ENCODE measurements at places on chromosomes 3 and 15.

- DNase-seq: no peak
Observed at GRCh38 chr3:53166206-53166605, 5.2 kb downstream of the PRKCD start.

- DNase-seq: no peak
Observed at GRCh38 chr3:138012526-138012925, 2.6 kb downstream of the CLDN18 start.

DNA sequence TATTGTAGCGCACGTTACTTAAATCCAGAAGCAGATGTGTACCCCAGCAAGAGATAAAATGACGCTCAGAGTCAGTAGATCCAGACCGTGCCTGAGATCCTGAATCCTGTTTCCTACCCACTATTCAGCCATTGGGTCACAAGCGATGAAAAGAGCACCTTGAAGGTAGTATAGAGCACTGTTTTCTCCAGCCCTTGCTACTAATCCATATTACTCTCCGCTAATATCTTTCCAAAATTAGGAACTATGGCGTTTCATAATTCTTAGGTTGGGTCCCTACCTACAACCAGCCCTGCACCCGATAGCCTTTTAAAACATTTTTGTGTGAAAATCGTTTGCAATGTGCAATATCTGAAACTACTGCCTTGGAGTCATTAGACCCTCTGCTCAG, 596 bp downstream of the BTD start:
- no peak for DNase-seq

GRCh38 chr3:185549122-185549521, 3.3 kb downstream of the LIPH start:
- DNase-seq: no peak

GRCh38 chr3:105956306-105956705, 87.5 kb upstream of the CBLB start:
- no peak for DNase-seq

GRCh38 chr3:13264468-13264795, 155.7 kb downstream of the NUP210 start:
- no peak for DNase-seq

GRCh38 chr3:66372681-66373350, 128.0 kb downstream of the LRIG1 start:
- DNase-seq: peak; percentile 59

- DNase-seq: no peak
Observed at GRCh38 chr15:79067969-79068368, 22.6 kb downstream of the RASGRF1 start.

- DNase-seq: no peak
Observed at GRCh38 chr3:107394502-107394901, 17.3 kb downstream of the CCDC54 start.

DNA sequence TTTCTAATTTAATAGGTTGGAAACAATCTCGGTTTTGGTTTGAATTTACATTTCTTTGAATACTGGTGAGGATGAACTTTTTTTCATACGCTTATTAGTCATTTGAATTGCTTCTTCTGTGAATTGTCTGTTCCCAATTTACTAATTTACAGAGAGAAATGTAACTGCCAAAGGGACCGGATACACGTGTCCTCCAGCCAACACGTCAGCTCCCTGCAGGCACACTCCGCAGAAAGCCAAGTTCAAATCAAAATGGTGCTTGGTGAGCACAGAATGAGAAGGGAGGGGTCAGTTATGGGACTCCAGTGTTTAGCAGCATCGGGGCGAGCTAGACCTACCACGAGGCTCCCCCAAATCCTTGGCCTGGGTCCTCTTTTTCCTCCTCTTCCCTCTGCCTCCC, 10.8 kb upstream of the TSEN2 start:
- peak; percentile 38 for DNase-seq

DNA sequence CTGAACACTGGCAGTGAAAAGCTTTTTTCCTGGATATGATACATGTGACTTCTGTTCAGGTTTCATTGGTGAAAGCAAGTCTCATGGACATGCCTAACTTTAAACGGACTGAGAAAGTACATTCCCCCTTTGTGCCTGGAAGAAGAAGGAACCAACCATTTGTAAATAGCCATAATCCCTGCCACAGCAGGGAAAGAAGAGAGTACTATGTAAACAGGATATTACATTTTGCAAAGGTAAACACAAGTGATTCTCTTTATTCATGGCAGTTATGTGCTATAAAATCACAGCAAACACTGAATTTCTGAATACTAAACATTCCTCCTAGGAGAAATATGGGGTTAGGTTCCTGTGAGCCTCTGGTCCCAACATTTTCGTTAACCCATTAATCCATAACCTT, 46.8 kb downstream of the PRICKLE2 start:
- DNase-seq: no peak

DNA sequence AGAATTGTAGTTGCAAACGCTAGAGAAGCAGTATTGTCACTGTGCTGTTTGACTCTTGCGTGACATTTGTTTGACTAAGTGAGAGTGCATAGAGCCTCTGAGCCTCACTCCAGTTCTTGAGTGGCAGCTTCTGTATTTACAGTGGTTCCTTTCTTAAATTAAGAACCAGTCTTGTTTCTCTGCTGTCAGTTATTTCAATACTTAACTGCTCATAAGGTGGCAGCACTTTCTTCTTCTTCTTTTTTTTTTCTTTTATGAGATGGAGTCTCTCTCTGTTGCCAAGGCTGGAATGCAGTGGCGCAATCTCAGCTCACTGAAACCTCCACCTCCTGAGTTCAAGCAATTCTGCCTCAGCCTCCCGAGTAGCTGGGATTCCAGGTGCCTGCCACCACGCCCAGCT, 372.1 kb downstream of the LPP start:
- no peak for DNase-seq

GRCh38 chr3:20924646-20925385, 738.8 kb upstream of the SGO1 start:
- DNase-seq: no peak

DNA sequence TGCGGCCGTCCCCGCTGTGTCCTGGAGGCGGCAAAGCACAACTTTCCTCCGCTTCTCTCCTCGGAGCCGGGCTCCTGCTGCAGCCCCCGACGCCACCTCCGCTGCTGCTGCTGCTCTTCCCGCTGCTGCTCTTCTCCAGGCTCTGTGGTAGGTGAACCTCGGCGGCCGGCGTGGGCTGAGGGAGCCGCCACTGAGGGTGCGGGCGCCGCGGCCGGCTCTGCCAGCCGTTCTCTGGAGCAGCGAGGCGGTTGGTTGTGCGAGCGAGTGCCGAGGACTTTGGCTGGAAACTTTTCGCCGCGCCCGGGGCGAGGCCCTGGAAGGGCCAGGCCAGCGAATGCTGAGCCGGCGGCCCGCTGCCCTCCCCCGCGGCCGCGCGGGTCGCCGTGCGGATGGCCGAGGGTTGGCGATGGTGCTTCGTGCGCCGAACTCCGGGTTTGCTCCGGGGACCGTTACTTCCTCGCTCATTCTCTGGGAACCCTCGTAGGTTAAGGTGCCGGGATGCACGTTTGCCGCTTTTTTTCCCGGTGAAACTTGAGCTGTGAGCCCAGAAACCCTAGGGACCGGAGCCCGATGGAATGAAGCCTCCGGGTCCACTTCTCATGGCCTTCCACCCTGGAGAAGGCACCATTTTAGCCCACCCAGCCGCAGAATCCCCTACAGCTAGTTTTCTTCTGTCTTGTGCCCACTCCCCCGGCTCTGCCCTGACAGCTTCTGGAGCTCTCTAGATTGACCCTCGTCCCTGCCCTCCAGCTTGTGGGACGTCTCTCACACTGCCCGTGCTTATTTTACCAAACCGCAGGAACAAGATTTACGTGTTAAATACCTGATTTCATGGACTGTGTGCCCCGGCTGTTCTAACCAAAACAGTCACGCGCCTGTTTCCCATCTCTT, 660 bp downstream of the NECTIN3 start:
- DNase-seq: peak; percentile 15

DNA sequence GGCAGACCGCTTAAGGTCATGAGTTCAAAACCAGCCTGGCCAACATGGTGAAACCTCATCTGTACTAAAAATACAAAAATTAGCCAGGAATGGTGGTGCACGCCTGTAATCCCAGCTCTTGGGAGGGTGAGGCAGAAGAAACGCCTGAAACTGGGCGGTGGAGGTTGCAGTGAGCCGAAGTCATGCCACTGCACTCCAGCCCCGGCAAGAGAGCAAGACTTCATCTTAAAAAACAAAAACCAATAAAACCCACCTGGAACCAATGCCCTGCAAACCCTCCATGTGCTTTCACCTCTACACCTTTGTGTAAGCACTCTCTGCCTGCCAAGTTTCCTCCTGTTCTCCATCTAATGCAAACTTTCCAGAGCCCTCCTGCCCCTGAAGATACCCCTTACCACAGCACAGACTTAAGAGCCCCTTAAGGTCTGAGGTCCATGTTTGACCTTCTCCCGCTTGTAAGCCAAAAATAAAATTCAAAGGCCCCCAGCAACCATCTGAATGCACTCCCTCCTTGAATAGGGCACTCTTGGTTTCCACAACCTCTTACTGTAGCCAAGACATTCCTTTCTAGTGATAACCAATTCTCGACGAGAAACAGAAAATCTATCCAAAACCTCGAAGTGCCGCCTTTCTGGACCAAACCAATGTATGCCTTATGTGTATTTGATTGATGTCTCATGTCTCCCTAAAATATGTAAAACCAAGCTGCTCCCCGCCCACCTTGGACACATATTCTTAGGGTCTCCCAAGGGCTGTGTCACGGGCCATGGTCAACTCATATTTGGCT, 3.0 kb downstream of the RPL32 start:
- DNase-seq: no peak

DNA sequence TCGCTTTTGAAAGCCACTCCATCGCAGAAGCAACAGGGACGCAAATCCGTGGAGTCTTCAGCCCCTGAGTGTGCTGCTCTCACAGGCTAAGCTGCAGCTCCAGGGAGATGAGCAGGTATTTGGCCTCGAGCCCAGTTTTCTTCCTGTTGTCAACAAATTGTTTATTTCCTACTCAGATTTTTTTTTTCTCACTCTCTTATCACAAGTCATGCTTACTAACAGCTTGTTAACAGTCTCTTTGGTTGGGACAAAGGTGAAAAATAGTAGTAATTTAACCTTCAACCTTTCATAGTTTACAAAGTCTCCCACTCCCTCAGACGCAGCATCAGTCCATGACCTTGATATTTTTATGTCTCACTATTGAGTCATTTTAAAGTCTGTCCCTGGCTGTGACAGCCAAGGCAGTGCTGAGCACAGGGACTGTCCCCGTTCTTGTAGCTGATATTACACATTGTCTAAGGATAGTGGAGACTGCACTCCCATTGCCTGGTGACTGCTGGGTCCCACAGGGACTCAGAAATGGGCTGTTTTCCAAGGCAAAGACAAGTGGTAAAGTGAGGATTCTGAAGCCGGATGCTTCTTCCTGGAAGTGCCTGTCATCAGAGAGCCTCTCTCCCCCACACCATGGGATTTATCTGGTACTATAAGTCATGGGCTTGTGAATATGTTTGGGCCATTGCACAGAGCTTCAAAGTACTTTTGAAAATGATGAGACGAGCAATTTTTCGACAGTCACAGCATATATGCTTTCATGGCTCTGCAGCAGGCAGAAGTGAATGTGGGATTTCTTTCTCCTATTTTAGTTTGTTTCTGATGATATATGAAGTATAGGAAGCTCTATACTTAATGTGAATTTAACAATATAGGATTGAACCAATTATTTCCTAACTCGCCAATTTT, 59.8 kb upstream of the UNC13C start:
- no peak for DNase-seq

- DNase-seq: no peak
Observed at GRCh38 chr3:39139442-39139841, 13.9 kb downstream of the CSRNP1 start.

DNA sequence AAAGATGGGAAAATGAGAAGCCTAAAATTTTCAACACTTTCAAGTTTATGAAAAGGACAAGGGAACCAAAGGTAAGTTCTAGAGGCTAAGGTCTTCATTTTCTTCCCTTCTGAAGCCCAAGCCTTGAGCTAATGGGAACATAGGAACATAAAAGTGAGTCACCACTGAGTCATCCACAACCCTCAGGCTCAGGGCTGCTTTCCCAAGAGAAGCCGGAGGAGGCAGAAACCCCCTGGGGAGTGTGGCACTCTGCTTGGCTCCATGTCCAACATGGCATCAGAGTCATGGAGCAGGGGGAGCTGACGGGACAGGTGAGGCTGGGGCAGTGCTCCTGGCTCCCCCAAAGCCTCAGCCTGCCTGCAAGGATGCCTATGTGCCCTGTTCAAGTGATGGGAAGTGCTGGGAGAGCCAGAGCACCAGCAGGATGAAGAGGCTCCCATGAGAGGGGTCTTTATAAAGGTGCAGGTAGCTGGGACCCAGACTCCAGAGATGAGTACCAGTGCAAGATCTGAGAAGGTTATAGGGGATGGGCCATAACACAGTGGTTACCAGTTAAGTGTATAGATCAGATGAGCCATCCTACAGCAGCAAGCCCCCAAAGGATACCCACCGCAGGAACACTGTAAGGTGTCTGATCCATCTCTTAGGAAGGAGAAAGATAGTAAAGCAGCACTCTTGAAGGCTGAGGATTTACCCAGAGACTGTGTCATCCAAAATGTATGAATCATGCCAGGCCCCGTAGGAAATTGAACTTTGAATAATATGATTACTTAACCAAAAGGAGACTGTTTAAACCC, 31.8 kb upstream of the RYR3 start:
- no peak for DNase-seq

- DNase-seq: no peak
Observed at GRCh38 chr15:52710050-52710707, 31.0 kb upstream of the ATOSA start.

DNA sequence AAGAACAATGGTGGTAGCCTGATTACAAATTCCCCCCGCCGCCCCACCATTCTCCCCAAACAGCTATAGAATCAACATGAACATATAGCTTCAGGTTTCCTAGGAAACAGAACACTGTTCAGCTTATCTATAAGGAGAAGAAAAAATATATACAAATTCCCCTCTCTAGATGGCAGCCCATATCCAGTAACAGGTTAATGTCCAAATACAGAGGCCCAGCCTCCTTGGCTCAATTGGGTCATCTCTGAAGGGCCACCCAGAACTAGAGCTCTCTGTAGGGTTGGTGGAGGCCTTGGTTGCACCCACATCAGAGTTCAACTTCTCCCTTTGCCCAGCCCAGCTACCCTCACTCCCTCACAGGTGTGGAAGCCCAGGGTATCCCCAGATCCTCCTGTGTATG, 91.5 kb upstream of the ADAMTS17 start:
- no peak for DNase-seq

DNA sequence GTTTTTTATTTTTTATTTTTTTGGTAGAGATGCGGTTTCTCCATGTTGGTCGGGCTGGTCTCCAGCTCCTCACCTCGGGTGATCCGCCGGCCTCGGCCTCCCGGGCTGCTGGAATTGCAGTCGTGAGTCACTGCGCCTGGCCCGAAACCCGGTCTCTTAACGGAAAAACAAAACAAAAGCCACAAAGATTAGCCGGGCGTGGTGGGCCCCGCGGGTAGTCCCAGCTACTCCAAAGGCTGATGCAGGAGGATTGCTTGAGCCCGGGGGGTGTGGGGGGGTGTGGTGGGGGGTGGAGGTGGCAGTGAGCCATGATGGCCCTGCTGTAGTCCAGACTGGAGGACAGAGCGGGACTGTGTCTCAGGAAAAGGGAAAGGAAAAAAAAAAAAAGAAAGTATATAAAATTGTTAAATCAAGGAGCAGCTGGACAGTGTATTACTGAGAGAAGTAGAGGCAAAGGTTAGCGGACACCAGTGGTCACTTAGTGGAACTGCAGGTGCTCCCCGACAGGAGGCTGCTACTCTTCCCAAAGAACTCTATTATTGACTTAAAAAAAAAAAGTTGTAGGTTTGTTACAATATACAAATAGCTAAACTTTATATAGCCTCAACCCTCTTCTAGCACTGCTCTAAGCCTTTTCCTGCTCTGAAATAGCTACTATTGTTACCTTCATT, 30.3 kb upstream of the TUBGCP5 start:
- DNase-seq: no peak

- no peak for DNase-seq
Observed at GRCh38 chr3:138398791-138399575, 35.4 kb upstream of the ESYT3 start.

- DNase-seq: no peak
Observed at GRCh38 chr3:78978037-78978436, 789.8 kb downstream of the ROBO1 start.
